ENCODE measurements at places on chromosomes 13 and 19. TPM values are rescaled to one million over a fixed set of nuclear protein-coding genes. Genes with fewer than 3 reads are reported as not detected.

The HCN2 gene
- 1.9 TPM for total RNA-seq

The RGL3 gene
- total RNA-seq, result 5.6 TPM

The TIMM44 gene
- 49.0 TPM for total RNA-seq

GRCh38 chr19:13023656-13024055 is 28.4 kb downstream of the NFIX start:
- DNase-seq, result no peak
